Type B pancreatic cell (in vitro differentiated cells): ENCODE measurements at places on chromosomes 3 and 15.

- DNase-seq: no peak
These were observed 13.3 kb upstream of the THUMPD3 start for GRCh38 chr3:9349321-9350117.

- DNase-seq: no peak
These were observed 87.3 kb upstream of the OXTR start for GRCh38 chr3:8856721-8857120.

DNA sequence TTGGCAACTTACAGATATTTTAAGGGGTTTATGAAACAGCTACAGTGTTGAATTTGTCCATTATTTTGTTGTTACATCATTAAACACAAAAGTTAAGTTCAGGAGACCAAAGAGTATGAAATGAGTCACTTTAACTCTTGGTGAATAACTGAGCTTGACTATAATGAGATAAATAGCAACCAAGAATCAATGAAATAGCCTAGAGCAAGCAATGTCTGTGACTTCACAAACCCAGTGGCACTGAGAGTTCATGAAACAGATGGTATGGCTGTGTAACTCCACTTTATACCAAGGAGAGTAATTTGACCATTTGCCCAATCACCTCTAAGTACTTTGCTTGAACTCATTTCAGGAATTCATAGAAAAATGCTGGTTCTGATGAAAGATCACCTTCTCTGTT, 169.6 kb upstream of the GADL1 start:
- DNase-seq: no peak

GRCh38 chr3:188510366-188510765, 356.4 kb downstream of the LPP start:
- DNase-seq: no peak

GRCh38 chr3:193805448-193805847, 212.4 kb downstream of the OPA1 start:
- no peak for DNase-seq

DNA sequence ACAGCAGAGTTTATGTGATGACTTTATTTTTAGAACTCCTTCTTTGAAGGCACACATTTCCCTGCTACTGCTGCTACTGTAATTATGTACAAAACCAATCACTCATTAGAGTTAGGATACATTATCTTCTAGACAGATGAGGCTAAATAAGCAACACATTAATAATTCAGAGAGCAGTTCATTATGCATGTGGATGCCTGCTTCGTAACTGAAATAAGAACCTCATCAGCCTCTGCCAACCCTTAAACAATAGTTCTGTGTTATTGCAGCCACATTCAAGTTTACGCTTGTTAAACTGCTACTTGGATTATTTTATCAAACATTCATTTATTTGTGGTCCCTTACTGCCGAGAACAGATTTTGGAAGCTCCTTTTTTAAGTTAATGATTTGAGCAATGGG, 52.5 kb upstream of the C15orf61 start:
- no peak for DNase-seq

DNA sequence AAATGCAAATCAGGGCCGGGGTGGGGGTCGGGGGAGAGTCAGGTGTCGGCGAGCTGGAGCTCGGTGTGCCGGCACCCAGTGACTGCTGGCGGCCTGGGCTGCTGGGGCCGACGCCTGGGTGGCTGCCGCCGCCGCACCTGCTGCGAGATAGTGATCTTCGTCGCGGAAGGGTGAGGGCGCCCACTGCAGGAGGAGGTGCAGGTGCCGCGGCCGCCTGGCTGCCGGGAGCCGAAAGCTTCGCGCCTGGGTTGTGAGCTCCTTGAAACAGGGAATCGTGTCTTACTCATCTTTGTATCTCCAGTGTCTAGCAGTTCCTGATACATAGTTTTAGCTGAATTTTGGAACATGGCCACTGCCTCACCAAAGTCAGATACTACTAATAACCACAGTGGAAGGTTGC, 64.0 kb upstream of the CPOX start:
- DNase-seq: no peak

DNA sequence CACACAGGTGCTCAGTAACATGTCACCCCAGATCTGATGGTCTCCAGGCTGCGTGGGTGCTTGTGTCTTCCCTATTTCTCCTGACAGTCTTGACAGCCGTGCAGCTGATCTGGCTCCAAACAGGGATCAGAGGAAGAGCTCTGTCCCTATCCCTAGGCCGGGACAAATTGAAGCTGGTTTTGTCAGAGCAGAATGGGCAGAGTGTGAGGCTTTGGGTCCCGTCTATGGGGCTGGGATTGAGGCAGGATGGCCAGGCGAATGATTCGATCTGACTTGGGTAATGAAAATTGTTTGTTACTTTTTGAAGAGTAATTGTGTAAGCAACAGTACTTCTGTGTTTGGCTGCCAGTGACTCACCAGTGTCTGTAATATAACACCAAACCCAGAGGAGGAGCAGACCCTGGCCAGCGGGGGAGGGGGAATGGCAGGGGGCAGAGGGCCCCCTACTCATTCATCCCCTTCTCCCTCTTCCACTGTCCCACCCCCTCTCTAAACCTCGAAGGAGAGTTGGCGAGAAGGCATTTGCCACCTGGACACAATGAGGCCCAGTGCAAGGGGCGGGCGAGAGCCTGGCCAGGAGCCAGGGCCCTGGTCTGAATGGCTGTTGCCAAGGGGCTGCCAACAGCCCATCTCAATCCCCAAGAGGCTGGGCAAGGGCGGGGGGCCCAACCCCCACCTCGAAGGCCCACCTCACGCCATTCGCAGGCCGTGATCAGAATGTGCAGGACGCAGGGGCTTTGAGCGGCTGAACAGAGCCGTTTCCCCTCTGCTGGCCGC, 4.9 kb upstream of the MAGEF1 start:
- peak; percentile 76 for DNase-seq

DNA sequence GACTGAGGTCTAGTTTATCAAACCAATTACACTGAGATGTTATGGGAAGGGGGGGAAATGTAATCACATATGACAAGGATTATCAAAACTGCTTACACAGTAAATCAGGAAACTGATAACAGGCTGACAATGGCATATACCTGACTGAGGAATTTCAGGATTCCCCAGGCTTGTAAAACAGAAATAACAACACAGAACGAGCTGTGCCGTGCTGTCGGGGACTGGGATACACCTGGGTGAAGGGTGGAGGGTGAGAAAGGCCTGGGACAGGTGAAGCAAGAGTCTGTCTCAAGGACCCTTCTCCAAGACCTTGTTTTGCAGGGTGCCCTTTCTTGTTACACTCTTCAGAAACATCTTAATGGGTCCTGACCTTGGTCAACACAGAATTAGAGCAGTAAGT, 29.4 kb downstream of the RORA start:
- DNase-seq: no peak

GRCh38 chr15:98746375-98747155, 98.2 kb downstream of the IGF1R start:
- DNase-seq: no peak

DNA sequence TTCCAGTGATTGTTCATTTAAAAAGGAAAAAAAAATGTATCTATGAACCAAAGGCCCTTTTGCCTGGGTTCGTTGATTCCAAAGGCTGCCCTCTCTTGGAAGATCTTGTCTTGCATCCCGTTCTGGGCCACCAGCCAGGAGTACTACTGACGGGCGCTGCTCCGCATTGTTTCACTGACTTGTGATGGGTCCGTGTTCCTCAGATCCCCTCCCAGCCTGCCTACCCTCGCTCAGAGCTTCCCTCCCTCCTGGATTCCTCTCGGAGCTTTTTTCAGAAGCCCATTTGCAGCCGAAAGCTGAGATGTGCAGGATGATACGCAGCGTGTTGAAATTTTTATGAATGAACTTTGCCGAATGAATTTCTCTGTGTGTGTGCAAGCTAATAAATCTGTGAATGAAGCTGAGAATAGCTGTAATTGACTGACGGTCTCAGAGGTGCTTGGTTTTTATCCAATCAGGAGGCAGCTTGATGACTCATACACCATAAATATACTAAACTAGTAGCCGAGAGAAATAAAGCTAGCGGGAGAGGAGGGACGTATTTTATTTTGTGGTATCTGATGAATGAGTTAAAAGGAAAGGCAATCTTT, at the start of gene SHC4:
SHC4 (minus strand) TSS at position 396 of the 590 bp plus-strand sequence. CDS start 904 bp downstream, outside the sequence.
- DNase-seq: no peak

DNA sequence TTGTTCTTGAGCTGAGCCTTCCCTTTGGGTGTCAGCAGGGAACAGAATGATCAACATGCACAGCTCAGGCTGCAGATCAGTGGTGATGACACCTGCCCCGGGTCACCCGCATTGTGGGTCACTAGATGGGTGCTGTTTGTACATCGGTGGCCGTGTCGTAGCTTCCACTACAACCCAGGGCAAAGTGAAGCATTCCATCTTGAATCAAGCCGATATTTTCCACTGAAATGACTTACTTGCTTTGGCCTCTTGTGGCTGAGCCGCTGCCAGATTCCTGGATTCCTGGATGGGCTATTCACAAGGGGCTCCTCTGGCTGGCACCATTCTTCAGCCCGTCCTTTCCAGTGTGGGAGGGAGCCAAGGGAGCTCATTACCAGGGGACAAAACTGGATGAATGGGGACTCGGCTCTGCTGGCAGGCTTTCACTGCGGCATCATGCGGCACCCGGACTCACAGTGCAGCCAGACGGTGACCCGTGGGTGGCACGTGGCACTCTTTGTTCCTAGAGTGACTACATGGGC, 65.6 kb downstream of the SLCO3A1 start:
- no peak for DNase-seq

GRCh38 chr3:188776447-188776846, 395.3 kb upstream of the TPRG1 start:
- DNase-seq: no peak

GRCh38 chr15:101426761-101427333, 62.7 kb downstream of the PCSK6 start:
- no peak for DNase-seq

- no peak for DNase-seq
These were observed 156.0 kb downstream of the UBE2E2 start for GRCh38 chr3:23359116-23359515.

GRCh38 chr3:43905157-43905556, 214.4 kb downstream of the ABHD5 start:
- DNase-seq: no peak

GRCh38 chr15:35669432-35670045, 123.6 kb upstream of the DPH6 start:
- no peak for DNase-seq

DNA sequence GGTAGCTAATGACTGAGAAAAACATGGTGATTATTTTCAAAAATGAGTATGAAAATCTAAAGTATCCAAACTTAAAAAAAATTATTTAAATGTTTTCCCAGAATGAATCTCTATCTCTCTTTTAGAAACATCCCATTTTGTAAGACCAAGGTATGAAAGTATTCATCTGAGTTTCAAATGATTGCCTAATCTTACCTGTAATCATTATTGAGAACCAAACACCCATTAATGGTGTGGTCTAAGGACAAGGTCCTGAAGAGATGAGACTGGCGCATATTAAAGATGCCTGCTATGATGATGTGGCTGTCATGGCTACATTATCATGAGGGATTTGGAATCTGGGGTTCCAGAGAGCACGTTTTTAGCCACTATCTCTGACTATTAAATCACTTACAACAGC, 165.5 kb downstream of the VGLL4 start:
- no peak for DNase-seq

GRCh38 chr3:14507757-14508504, 32.2 kb downstream of the GRIP2 start:
- no peak for DNase-seq

DNA sequence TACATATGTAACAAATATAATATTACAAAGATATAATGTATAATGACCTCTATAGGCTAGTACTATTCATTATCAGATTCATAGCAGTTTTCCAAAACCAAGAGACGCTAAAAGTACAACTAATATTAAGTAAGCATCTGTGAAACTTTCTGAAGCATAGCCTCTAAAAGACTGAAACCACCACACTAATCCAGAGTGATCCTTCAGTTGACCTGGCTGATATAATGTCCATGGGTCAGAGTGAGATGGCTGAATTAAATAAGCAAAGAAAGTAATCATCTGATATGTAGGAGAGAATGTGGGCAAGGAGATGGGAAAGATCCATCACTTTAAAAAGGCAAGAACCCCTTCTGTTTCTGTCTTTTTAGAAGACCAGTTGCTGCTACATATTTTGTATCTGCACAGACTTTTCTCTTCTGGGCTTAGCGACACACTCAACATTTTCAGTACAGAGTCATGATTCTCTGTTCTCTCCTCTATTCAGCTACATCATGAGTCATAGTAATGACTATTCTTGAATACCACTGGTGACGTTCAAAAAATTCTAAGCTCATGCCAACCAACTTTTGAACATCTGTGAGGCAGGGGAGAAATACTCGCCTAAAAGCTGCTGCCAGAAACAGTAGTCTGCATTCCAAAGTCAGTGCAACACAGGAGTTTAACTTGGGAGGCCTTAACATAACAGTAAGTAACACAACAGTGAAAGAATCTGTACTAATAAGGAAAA, 149.6 kb downstream of the MAGI1 start:
- no peak for DNase-seq

DNA sequence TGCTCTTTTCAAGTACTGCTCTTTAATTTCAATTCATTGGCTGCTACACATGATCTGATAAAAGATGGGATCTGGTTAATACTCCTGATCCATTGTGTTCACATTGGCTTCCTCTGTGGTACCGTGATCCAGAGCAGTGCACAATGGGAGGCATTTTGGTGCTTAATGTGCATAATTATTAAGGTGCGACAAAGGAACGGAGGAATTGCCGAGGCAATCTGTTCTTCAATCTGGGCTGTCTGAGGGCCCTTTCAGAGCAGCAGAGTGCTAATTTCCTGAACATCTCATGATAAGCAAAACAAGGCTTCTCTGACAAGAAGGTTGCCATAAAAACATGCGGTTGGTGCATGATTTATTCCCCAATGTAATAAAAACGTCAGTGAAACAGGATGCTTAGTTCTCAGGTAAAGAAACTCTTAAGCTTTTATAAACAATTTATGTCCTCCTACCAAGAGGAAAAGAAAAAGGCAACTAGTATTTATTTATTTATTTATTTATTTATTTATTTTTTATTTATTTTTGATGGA, 64.0 kb upstream of the EPHA3 start:
- DNase-seq: no peak

DNA sequence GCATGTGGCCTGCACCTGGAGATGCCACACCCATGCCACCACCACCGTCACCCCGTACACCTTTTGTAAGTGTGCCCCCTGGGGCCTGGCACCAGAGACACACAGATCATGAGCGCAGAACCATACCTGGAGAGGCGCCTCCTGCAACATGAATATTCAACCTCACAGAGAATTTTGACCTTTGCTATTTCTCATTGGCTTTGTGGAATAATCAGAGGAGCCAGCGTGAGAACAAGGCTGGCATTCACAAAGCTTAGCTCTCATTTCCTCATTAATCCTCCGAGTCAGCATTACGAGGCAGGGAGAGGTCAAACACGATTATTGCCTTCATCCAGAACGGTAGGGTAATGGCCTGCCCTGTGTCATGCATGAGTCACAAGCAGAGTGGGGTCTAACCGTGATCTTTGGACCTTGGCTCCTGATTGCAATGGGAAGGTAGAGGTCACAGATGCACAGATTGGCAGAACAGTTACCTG, 73.0 kb upstream of the POMGNT2 start:
- DNase-seq: no peak

- no peak for DNase-seq
These were observed 79.6 kb downstream of the SUMF1 start for GRCh38 chr3:4387210-4388204.

DNA sequence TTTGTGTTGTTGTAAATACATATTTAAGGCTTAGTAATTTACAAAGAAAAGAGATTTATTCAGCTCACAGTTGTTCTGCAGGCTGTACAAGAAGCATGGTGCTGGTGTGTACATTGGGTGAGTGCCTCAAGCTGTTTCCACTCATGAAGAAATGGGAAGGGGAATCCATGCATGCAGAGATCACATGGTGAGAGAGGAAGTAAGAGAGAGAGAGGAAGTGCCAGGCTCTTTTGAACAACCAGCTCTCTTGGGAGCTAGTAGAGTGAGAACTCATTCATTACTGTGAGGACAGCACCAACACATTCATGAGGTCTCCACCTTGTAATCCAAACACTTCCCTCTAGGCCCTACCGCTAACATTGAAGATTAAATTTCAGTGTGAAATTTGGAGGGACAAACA, 909.2 kb downstream of the NSUN3 start:
- no peak for DNase-seq
